ENCODE measurements at places on chromosomes 5 and 9.

GRCh38 chr5:10868956-10869355 is 107.9 kb upstream of the DAP start:
- DNase-seq: no peak

GRCh38 chr5:154470947-154471870 is 6.8 kb downstream of the HAND1 start:
- no peak for DNase-seq

DNA sequence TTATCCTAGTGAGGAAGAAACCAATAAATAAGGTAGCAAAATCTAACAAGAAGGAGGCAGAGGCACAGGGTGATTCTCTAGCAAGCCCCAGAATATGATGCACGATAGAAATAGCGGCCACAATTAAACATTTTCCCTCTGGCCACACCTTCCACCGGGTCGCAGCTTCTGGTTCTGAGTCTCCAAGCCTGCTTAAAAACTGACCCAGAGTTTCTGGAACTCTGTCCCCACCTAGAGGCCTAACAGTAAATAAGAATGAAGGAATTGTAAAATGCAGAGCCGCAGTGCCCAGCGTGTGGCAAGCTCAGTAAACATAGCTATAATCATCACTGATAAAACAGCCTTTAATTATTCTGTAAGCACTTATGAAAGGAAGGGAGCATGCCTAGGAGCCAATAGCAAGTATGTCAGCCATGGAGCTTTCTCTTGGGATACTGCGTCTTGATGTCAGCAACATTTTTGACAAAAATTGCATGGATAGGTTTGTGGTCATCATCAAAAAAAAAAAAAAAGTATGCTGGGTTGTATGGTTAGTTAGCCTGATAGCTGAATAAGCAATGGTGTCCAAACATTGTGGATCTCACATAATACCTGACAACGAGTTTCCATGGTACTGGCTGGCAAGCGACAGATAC is 465.5 kb downstream of the DNAH5 start:
- DNase-seq: peak; percentile 56

GRCh38 chr9:38171926-38172325 is 102.9 kb upstream of the SHB start:
- DNase-seq: no peak

DNA sequence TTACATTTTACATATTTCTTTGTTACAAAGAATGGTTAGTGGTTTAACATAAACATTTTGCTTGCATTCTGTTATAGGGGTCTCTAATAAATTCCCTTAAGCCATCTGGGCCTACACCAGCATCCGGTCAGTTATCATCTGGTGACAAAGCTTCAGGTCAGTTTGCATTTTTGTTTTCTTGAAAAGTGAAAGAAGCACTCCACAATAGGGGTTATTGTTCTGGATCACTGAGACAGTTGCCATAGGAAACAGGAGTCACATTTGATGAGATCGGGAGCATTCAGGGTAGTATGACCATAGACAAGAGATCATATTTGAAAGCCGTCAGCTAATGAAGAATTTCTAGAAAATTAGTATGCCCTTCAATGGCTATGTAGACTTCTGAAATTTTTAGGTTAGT is 63.6 kb downstream of the NUP214 start:
- DNase-seq: no peak

- DNase-seq: peak; percentile 90
Observed at GRCh38 chr5:83509540-83509939, 38.0 kb downstream of the VCAN start.

- DNase-seq: no peak
Observed at GRCh38 chr5:152736906-152737305, 331.8 kb upstream of the NMUR2 start.

- peak; percentile 91 for DNase-seq
Observed at GRCh38 chr5:37703841-37704241, 136.0 kb downstream of the GDNF start.

GRCh38 chr5:155128786-155129512 is 115.4 kb downstream of the KIF4B start:
- DNase-seq: no peak

DNA sequence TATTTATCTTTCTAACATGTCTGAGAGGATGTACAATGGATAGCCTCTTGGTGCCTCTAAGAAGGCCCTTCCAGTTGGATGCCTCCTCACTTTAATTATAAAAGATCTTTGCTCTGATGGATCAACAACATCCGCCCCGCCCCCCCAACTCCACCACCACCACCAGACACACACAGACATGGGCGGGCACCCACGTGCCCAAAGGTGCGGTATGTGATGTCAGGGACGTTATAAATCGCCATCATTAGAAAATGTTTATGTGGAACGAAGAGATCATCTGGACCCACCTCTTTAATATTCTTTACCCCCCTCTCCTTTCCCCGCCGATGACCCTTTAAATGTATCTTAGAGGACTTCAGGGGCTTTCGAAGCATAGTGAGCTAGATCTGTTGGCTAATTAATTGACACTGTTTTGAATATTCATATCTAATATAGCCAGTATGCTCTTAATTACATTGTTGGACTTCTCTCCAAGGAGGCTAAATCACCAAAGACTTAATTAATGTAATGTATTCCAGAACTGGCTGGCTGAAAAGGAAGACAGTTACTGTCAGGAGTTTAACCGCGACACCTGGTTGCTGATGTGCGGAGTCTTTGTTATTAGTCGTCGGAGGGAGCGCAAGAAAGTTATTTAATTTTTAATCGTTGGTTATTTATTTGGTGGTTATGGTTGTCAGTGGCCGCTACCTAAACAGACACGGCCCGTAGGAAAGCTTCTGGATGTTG is 6.1 kb upstream of the FOXB2 start:
- DNase-seq: no peak

DNA sequence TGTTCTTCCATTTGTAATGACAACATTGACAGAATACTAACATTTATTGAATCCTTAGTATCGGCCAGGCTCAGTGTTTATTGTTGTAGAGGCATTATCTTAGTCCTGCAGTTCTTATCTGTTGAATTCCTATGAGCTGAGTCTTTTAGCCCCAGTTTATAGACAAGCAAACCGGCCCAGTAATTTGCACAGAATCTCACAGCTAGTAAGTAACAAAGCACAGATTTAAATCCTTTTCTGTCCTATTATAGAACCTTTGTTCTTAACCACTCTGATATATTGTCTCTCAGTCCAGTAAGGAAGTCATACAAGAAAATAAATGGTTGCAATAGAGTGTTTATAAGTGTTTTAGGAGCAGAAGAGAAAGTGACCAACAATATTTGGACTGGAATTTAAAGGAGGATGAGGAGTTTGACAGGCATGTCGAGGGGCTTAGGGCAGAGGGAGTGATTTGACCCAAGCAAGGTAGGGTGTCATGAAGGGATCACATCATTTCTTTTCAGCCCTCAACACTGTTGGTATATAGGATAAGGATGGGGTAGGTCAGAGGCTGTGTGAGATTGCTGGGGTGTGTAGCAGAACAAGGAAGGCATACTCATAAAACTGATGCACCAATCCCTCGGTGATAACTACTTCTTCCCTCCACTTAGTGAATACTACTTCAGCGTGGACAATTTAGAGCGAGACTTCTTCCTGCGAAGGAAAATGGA is 39.5 kb downstream of the LARP1 start:
- no peak for DNase-seq

- no peak for DNase-seq
Observed at GRCh38 chr5:147085409-147085808, 149.4 kb upstream of the STK32A start.

GRCh38 chr9:105697871-105698270 is 3.5 kb downstream of the TMEM38B start:
- no peak for DNase-seq

- no peak for DNase-seq
Observed at GRCh38 chr9:132439153-132439552, 29.1 kb downstream of the CFAP77 start.

DNA sequence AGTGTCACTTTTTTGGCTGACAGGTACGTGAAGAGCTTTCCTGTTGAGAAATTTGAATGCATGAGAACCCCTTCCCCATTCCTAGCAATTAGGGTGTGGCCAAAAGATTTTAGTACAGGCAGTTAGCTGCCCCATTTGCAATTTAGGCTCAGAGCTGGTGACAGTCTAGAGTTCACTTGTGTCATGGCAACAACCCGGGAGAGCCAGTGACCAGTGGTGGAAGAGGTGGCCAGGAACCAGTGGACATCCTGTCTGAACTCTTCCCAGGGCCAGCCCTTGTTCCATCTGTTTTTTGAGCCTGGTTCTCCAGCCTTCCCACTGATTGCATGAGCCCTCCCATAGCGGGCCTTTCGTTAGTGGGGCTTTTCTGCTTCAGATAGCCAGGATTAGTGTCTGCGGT is 2.5 kb upstream of the NEUROG1 start:
- DNase-seq: no peak

GRCh38 chr9:92961627-92962302 is 14.4 kb downstream of the FGD3 start:
- DNase-seq: no peak

GRCh38 chr5:107484281-107484680 is 186.5 kb downstream of the EFNA5 start:
- DNase-seq: no peak

GRCh38 chr5:29296548-29296947 is 1896.9 kb upstream of the CDH6 start:
- DNase-seq: no peak

GRCh38 chr5:123810253-123810652 is 298.3 kb downstream of the CSNK1G3 start:
- no peak for DNase-seq

DNA sequence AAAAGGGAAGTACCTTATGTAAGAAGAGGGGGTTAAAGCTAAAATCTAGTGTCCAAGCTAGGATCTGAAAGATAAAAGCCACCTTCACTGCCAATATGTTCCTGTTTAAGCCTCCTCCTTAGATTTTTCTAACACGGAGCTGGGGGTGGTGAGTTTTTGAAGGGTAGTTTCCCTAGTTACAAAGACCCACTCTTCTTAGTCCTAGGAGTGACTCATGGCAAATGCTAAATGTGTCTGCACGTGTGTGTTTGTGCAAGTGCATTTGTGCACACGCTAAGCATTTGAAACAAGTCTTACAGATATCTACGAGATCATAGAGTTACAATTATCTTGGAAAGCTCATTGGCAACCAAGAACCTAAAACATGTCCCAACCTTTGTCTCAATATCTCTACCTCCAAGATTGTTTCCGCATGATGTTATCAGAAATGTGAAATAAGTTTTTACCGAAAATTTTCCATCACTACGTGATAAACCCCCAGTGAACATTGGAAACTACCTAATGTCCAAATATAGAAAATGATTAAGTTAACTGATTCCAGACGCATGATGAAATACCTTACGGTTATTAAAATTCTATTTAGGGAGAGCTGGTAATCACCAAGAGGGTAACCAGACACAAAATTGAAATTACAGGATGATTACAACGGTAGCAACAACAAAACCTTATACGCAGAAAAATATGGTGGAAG is 78.0 kb upstream of the HRH2 start:
- DNase-seq: no peak

GRCh38 chr5:159995907-159996306 is 13.0 kb upstream of the TTC1 start:
- DNase-seq: no peak

- DNase-seq: peak; percentile 78
Observed at GRCh38 chr9:129198319-129199043, 20.4 kb upstream of the IER5L start.

- DNase-seq: no peak
Observed at GRCh38 chr9:11871852-11872251, 821.3 kb upstream of the TYRP1 start.

DNA sequence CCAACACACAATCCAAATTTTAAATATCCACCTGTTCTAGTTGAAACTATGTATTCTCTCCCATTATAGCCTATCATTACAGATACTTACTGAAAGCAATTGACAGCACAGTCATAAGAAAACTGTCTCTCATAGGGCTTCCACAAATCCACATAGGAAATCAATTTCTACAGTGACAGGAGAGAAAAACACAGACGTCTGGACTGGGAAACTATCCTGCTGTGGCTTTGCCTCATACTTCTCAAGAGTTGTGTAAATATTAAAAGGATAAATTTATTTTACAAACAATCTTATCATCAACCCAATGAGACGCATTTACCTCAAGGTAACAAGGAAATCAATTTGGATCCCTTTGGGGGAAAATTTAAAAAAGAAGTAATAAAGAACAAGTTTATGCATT is 517.5 kb downstream of the EFNA5 start:
- no peak for DNase-seq

GRCh38 chr9:126515001-126515872 is 98.5 kb upstream of the LMX1B start:
- no peak for DNase-seq

GRCh38 chr5:138661291-138661960 is 86.2 kb upstream of the HSPA9 start:
- no peak for DNase-seq

DNA sequence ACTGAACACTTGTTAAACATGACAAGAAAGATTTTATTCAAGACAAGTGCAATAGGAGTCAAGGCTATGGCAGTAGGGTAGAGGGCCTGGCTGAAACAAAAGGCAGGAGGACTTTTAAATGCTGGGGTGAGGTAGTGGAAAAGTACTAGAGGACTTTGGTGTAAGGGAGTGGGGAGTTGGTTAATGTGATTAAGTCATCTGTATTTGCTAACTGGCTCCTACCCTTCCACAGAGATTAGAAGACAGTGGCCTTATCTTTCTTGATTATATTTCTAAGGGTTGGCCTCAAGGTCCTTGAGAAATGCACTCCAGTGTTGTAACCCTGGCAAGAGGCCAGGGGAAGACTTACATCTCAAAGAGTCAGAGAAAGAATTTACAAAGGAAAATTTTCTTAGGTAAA is 160.2 kb upstream of the FTMT start:
- no peak for DNase-seq

DNA sequence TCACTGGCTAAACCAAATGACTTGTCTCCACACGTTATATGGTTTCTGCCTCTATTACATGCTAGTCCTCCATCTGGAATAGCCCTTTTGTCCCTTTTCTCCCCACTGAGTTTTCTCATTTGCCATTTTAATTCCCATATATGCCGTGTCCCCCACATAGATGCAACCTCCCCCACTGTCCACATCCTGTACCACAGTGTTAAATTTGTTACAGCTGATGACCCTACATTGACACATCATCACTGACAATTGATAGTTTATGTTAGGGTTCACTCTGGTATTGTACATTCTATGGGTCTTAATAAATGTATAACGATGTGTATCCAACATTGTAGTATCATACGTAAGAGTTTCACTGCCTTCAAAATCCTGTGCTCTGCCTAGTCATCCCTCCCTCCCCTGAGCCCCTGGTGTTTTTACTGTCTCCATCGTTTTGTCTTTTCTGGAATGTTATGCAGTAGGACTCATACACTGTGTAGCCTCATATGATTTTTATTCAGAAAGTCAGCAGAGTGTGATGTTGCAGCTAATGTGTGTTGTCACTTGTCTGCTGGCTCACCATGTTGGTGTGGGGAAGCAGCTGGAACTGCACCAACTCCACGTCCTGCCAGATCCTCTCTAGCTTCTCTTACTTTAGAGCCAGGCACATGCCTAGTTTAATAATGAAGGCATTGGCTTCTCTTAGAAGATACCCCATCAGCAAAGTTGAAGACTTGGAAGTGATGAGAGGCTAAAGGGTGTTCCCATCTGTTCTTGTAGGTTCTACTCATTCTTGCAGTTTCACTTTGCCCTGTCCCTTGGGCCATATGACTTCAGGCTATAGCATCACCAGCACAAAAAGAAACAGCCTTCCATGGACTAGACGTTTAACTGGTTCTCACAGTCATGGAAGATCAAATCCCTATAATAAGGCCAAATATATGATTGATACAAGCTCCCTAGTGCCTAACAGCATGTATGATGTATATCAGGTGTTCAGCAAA is 30.2 kb downstream of the LRRC70 start:
- no peak for DNase-seq

Data from endothelial cell of umbilical vein (primary cell).